ENCODE measurements at places on chromosomes 4 and X.

GRCh38 chr4:41257906-41258305 lies 1.2 kb downstream of the UCHL1 start:
- no peak for DNase-seq

- DNase-seq = peak; percentile 31
These were observed 64.0 kb upstream of the FGF13 start for GRCh38 chrX:138775517-138775916.

GRCh38 chr4:16659079-16659478 lies 239.4 kb downstream of the LDB2 start:
- no peak for DNase-seq

GRCh38 chrX:71496476-71496875 lies 36.4 kb upstream of the OGT start:
- DNase-seq = no peak

- no peak for DNase-seq
These were observed 130.7 kb downstream of the TSPAN5 start for GRCh38 chr4:98527534-98528269.

DNA sequence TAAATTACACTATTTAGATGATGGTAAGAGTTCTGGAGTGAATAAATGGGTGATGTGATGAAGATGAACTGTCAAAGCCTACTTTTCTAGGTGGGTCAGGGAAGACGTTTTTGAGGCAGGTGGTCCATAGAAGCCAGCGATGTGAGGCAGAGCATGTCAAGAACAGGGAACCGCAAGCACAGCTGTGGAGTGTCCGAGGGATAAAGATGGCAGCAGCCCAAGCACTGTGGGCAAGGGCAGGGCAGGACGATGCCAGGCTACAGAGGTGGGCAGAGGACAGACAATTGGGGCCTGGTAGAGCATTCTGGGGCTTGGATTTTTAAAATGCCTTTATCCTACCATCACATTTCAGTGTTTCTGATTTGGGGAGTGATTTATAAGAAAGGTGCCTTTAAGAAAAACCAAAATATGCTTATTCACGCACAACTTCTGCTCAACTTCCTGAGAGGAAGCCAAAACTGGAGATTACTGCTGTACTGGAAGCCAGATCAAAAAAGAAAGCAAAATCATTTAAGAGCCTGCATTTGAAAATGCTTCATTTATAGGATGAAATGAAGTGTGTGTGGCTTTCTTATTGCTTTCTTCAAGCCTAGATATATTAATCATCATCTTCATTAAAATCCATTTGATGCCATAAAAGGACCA lies 119.0 kb upstream of the WDR17 start:
- no peak for DNase-seq

DNA sequence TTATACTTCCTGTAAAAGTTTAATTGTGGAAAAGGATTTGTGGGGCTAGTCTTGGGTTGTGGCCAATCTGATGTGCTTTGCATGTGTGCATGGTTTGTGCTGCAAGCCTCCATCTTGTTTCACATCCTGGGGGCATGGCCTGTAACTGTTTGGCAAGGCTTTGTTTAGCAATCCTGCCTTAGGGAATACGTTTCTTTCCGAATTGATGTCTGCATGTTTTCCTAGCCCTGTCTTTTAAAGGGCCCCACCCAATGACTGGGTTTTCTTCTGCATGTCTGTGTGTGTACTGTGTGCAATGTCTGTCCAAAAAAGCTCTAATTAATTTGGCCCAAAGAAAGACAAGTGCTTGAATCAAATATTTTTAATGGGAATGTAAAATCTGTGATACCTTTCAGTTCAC lies 74.6 kb upstream of the MID1IP1 start:
- DNase-seq = no peak

DNA sequence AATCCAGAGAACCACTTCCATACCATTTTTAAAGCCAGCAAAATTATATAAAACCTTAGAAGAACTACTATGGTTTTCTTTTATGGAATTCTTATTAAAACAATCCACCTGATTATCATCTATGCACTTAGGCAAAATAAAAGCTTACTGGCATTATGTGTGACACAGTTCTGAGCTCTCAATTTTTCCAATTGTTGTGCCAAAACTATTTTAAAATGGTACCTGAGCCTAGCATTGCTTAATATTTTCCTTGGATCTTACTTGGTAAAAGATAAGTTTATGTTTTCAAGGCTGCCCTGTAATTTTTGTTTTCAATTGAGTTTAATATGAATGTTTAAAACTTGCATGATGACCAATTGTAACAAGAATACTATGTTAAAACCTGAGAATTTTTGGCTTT lies 201.3 kb downstream of the MAD2L1 start:
- DNase-seq = no peak

DNA sequence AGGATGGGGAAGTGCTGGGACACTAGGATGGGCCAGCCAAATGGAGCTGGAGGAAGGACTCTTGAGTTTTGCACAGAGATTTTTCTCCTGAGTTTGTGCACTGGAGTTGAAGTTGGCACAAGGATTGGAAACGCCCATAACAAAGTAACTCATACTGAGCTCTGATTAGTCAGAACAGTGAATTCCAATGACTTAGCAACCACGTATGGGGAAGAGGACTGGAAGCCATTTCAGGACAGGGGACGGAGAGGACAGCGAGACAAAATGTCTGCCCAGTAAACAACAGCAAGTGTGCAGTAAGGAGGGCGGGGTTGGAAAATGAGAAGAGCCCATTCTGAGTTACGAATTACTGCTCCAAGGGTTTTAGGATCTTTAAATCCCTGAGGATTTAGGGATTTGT lies 5.9 kb downstream of the RIPPLY1 start:
- DNase-seq = no peak

GRCh38 chr4:90733211-90733610 lies 606.0 kb downstream of the CCSER1 start:
- no peak for DNase-seq

- no peak for DNase-seq
These were observed 626.2 kb downstream of the MID1IP1 start for GRCh38 chrX:39427492-39427891.

All from GM13976 (cell line).